Panc1 (cell line): ENCODE measurements at places on chromosomes 13 and 19.
A peak's percentile ranks its signal among the peaks of the same experiment; 100 is the strongest.

DNA sequence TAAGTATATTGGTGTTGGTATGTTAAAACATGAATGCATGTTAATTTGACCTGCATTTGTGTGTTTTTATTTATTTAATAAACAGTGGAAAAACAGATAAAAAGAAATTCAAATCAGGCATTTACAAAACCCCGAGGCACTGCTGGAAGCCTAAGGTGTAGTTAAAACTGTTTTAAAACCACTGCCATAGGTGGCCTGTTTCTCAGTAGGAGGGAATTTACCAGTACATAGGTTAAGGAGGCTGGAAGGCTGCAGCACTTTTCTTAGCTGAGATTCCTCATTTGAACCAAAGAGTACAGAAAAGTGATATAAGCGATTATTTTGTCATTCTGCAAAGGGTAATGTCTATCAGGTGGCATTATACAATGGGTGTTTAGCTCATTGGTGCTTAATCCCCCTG lies 99.6 kb downstream of the PAN3 start:
- H3K4me3 ChIP-seq: no peak overlapping the region
- no peak for DNase-seq
- H3K27ac ChIP-seq: no peak overlapping the region

DNA sequence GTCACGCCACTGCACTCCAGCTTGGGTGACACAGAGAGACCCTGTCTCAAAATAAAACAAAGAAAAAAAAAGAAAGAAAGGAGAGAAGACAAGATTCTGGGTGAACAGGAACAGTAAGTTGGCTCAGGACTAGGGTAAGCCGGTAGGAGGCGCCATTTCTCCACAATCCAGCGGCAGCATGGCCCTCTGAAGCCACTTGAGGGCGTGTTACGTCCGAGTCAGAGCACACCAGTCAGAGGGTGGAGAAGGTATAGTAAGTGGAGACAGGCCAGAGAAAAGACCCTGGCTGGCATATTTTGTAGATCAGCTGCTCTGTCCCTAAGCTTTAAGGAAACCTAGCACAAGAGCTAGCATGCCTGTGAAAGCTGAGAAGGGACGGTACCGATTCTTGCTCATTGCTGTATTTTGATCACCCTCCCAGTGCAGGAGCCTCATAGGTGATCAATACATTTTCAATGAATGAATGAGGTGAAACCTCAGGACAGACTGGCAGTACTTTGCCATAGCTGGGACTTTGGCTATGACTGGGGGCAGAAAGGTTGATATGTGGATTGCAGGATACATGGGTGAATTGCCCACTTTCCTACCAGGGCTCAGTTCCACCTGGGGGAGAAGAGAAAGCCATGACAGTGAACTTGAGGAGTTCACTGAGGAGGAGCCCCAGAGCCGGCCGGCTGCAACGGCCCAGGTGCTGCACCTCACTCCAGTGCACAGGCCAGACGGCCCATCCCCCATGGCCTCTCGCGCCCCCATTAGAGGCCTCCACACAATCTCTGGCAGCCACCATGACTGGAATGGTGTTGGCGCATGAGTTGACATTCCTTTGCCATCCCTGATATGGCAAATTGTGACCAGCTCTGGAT lies 23.5 kb downstream of the POU2F2 start:
- no peaks in the 10 kb centered on the region for H3K36me3 ChIP-seq
- no peak overlapping the region for H3K4me3 ChIP-seq
- DNase-seq: peak; percentile 78
- H3K4me1 ChIP-seq: peaks cover 7% of the 10 kb centered on the region
- H3K27ac ChIP-seq: no peak overlapping the region
- no peaks in the 10 kb centered on the region for H3K27me3 ChIP-seq

DNA sequence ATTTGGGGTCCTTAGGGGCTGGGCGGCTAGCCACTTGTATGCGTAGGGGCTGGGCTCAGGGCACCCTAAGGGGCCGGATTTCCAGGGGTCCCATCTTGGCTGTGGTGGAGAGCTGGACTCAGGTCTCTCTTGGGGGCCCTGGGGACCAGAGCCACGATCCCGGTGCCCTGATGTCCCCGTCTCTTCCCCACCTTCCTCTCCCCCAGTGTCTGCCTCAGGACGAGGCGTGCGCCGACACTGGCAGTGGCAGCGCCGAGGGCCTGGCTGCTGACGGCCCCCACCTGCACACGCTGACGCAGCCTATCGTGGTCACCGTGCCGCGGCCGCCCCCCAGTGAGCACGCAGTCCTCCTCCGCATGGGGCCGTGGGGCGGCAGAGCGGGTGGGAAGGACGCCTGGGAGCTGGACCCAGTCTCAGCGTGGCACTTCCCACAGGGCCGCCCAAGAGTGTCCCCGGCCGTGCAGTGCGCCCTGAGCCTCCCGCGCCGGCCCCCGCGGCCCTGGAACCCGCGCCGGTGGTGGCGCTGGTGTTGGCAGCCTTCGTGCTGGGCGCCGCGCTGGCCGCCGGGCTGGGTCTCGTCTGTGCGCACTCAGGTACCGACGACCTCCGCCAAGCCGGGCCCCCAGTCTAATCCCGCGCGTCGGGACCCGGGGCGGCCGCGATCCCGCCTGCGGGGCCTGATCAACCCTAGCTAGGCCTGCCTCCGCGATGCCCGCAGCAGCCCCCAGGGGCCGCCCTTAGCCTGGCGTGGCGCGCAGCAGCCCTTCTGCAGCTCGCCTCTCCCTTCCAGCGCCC lies 2.7 kb upstream of the SNAPC2 start:
- H3K36me3 ChIP-seq: no peaks in the 10 kb centered on the region; the same call in 1 of the 2 replicates
- no peak for DNase-seq
- H3K27ac ChIP-seq: peak overlapping the region; percentile 66
- peaks cover 16% of the 10 kb centered on the region for H3K4me1 ChIP-seq
- H3K27me3 ChIP-seq: no peaks in the 10 kb centered on the region
- H3K4me3 ChIP-seq: peak overlapping the region; percentile 62

GRCh38 chr13:103349211-103349980 lies 283.2 kb upstream of the SLC10A2 start:
- DNase-seq: no peak
- H3K27me3 ChIP-seq: no peaks in the 10 kb centered on the region
- H3K36me3 ChIP-seq: no peaks in the 10 kb centered on the region
- no peaks in the 10 kb centered on the region for H3K4me1 ChIP-seq
- H3K4me3 ChIP-seq: no peak overlapping the region

- no peak for DNase-seq
- no peaks in the 10 kb centered on the region for H3K27me3 ChIP-seq
- H3K36me3 ChIP-seq: no peaks in the 10 kb centered on the region
- no peak overlapping the region for H3K4me3 ChIP-seq
- H3K27ac ChIP-seq: no peak overlapping the region
- H3K4me1 ChIP-seq: no peaks in the 10 kb centered on the region
Observed at GRCh38 chr19:5890099-5890498, 13.5 kb downstream of the NDUFA11 start.

GRCh38 chr13:51912511-51913225 lies 50.9 kb downstream of the CCDC70 start:
- no peaks in the 10 kb centered on the region for H3K27me3 ChIP-seq
- DNase-seq: no peak
- H3K36me3 ChIP-seq: no peaks in the 10 kb centered on the region

- no peaks in the 10 kb centered on the region for H3K27me3 ChIP-seq
- H3K4me3 ChIP-seq: no peak overlapping the region
- no peak overlapping the region for H3K27ac ChIP-seq
Observed at GRCh38 chr13:43383498-43384165, 360.2 kb downstream of the DNAJC15 start.

DNA sequence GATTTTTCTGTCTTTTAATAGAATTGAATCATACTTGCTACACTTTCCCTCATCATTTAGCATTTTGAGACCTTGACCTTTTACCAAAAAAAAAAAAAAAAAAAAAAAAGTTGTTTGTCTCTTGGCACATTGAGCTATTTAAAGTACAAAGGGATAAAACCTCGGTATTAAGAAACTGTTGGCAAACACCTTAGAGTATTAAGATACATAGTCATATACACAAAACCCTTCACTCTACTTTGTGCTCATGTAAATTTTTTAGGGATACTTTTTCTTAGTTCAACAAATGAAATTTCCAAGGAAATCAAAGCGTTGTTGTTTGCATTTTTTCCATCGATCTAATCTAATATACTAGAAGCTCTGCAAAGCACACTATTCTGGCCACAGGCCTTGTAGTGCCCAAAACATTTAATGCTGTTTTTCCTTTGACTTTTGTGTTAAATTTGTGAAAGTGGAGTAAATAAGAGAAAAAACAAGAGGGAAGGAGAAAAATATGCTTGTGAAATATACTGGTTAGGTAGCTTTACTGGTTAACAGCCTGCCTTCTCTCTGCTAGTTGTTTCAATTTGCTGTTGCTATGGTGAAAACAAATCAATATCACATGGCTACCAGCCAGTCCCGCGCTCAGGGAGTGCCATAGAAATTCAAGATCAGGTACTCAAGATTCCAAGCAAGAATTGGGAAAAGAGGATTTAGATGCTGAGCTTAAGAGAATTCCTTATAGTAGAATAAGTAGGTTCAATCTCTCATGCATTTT lies 2.6 kb downstream of the MBNL2 start:
- H3K27ac ChIP-seq: peak overlapping the region; percentile 99
- H3K4me1 ChIP-seq: peaks cover 53% of the 10 kb centered on the region
- peak overlapping the region; percentile 96 for H3K4me3 ChIP-seq
- no peak for DNase-seq

- no peak overlapping the region for H3K27ac ChIP-seq
- peaks cover 10% of the 10 kb centered on the region for H3K4me1 ChIP-seq
- no peak for DNase-seq
- no peaks in the 10 kb centered on the region for H3K36me3 ChIP-seq
- no peaks in the 10 kb centered on the region for H3K27me3 ChIP-seq
Observed at GRCh38 chr19:35040826-35041547, 534 bp upstream of the HPN start.

- H3K27me3 ChIP-seq: no peaks in the 10 kb centered on the region
- no peak for DNase-seq
- no peak overlapping the region for H3K4me3 ChIP-seq
- no peaks in the 10 kb centered on the region for H3K36me3 ChIP-seq
- H3K4me1 ChIP-seq: peaks cover 7% of the 10 kb centered on the region
- H3K27ac ChIP-seq: no peak overlapping the region
Observed at GRCh38 chr13:46801858-46802257, 4.9 kb upstream of the ESD start.

- no peaks in the 10 kb centered on the region for H3K4me1 ChIP-seq
- no peak overlapping the region for H3K4me3 ChIP-seq
- H3K27ac ChIP-seq: no peak overlapping the region
- DNase-seq: no peak
- no peaks in the 10 kb centered on the region for H3K36me3 ChIP-seq
- no peaks in the 10 kb centered on the region for H3K27me3 ChIP-seq
Observed at GRCh38 chr13:105502193-105502592, 1033.3 kb downstream of the EFNB2 start.

GRCh38 chr19:3253270-3253669 lies 28.8 kb downstream of the CELF5 start:
- H3K4me1 ChIP-seq: no peaks in the 10 kb centered on the region
- H3K27ac ChIP-seq: no peak overlapping the region

DNA sequence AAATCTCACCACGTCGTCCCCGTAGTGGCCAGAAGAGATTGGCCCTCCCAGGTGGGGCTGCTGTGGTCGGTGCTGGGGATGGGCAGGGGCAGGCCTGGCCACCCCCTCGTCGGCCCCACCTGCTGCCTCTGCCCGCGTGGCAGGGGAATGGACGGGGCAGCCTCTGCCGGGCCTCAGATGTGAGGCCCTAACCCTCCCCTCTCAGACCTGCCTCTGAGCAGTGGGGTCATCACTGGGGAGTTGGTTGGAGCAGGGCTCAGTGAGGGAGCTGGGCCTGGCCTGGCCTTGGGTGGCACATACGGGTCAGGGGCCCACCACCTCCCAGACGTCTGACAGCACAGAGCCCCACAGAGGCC lies 41.5 kb downstream of the MCF2L start:
- DNase-seq: no peak
- no peaks in the 10 kb centered on the region for H3K27me3 ChIP-seq
- no peak overlapping the region for H3K4me3 ChIP-seq
- H3K4me1 ChIP-seq: no peaks in the 10 kb centered on the region
- H3K36me3 ChIP-seq: no peaks in the 10 kb centered on the region
- H3K27ac ChIP-seq: no peak overlapping the region

GRCh38 chr13:83992566-83993358 lies 110.5 kb upstream of the SLITRK1 start:
- no peaks in the 10 kb centered on the region for H3K27me3 ChIP-seq
- DNase-seq: no peak
- no peak overlapping the region for H3K4me3 ChIP-seq
- H3K4me1 ChIP-seq: no peaks in the 10 kb centered on the region

DNA sequence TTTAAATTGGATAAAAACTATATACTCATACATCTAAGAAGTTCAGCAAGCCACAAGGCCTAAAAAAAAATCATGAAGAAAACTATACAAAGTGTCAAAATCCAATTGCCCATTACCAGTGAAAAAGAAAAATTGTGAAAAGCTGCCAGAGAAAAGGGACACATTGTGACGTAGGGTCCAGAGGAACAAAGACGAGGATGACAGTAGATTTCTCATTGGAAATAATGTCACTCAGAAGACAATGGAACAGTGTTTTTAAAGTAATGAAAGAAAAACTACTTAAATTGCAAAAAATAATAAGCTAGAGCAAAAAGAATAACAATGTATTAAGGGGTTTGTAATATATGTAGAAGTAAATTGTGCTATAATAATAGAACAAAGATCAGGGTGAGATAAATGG lies 195.2 kb downstream of the EFNB2 start:
- no peak for DNase-seq
- H3K36me3 ChIP-seq: no peaks in the 10 kb centered on the region
- H3K4me1 ChIP-seq: no peaks in the 10 kb centered on the region
- H3K27me3 ChIP-seq: no peaks in the 10 kb centered on the region

- peak overlapping the region; percentile 72; the same call in 1 of the 2 replicates for H3K4me3 ChIP-seq
- DNase-seq: no peak
- peaks cover 3% of the 10 kb centered on the region; the same call in 1 of the 2 replicates for H3K36me3 ChIP-seq
- H3K27me3 ChIP-seq: no peaks in the 10 kb centered on the region
- peaks cover 9% of the 10 kb centered on the region for H3K4me1 ChIP-seq
- H3K27ac ChIP-seq: peak overlapping the region; percentile 82
Observed at GRCh38 chr19:18390065-18390907, 4.3 kb downstream of the GDF15 start.

- DNase-seq: no peak
- H3K27me3 ChIP-seq: 0 out of 2 replicates have a peak, but pooled peaks cover 2% of the 10 kb centered on the region
- H3K27ac ChIP-seq: no peak overlapping the region
- no peaks in the 10 kb centered on the region for H3K4me1 ChIP-seq
- H3K36me3 ChIP-seq: no peaks in the 10 kb centered on the region
Observed at GRCh38 chr19:7113233-7113632, 43.7 kb downstream of the ZNF557 start.

DNA sequence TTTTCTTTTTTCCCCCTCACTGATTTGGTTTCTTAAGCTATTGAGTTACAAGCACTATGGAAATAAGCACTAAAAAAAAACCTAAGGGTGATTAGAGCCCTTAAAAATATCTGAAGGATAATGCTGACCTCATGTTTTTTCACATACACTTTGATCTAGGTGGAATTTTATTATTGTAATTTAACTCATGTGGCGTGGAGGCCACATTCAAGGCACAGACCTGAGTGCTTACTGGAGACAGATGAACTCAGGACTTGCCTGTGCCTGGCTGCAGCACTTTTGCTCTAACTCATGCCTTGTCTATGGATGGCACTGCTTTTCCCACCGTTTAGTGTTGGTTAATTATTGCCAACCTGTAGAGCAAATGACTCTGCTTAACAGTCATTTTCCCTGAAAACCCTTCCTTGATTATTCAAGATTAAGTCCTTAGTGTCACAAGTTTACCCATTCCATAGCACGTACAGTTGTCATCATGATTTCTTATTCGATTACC lies 541.4 kb downstream of the GPC6 start:
- no peaks in the 10 kb centered on the region for H3K4me1 ChIP-seq
- no peak for DNase-seq
- H3K4me3 ChIP-seq: no peak overlapping the region
- H3K27me3 ChIP-seq: no peaks in the 10 kb centered on the region

- H3K4me3 ChIP-seq: no peak overlapping the region
- no peaks in the 10 kb centered on the region for H3K36me3 ChIP-seq
- no peak for DNase-seq
Observed at GRCh38 chr13:75978818-75979217, 342.7 kb downstream of the LMO7 start.

- no peaks in the 10 kb centered on the region for H3K4me1 ChIP-seq
- H3K27ac ChIP-seq: no peak overlapping the region
- no peaks in the 10 kb centered on the region; the same call in 1 of the 2 replicates for H3K36me3 ChIP-seq
Observed at GRCh38 chr13:49044836-49045235, 69.1 kb downstream of the FNDC3A start.
